ENCODE measurements at places on chromosomes 11 and 22. TPM values are rescaled to one million over a fixed set of nuclear protein-coding genes. Genes with fewer than 3 reads are reported as not detected.
A peak's percentile ranks its signal among the peaks of the same experiment; 100 is the strongest.

EFCAB6 gene
- 0.15 TPM for total RNA-seq

DNA sequence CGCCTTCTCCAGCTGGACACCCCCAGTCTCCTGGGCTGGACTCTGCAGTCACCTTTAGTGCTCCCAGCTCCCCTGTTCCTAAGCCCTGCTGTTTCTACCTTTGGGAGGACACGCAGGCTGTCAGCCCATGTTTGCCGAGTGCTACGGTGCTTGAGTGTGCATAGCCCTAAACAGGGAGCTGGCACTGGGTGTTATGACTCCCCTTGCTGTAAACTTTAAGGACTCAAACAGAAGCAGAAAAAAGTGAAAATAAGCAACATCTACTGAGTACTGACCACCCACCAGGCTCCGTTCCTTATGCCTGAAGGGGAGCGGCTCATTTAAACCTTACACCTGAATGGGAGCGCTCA lies 7.3 kb upstream of the APOBEC3B start:
- no peak overlapping the region for H3K27ac ChIP-seq
- no peak overlapping the region for H3K4me3 ChIP-seq
- peaks cover 4% of the 10 kb centered on the region for H3K4me1 ChIP-seq
- DNase-seq = no peak
- no peaks in the 10 kb centered on the region for H3K36me3 ChIP-seq

CLTCL1 gene
- total RNA-seq = 1.0 TPM

- H3K4me1 ChIP-seq = no peaks in the 10 kb centered on the region
- DNase-seq = no peak
- no peak overlapping the region for H3K27ac ChIP-seq
- H3K27me3 ChIP-seq = no peaks in the 10 kb centered on the region
Measured at GRCh38 chr11:92545906-92546471, 321.4 kb downstream of the FAT3 start.

GRCh38 chr11:58043379-58043778 lies 12.6 kb downstream of the OR6Q1 start:
- H3K4me3 ChIP-seq = no peak overlapping the region
- H3K27ac ChIP-seq = no peak overlapping the region
- no peaks in the 10 kb centered on the region for H3K4me1 ChIP-seq
- peaks cover 12% of the 10 kb centered on the region for H3K27me3 ChIP-seq
- no peak for DNase-seq
- H3K36me3 ChIP-seq = no peaks in the 10 kb centered on the region

FGF4 gene
- total RNA-seq = not detected

OR52E8 gene
- total RNA-seq = not detected

DNA sequence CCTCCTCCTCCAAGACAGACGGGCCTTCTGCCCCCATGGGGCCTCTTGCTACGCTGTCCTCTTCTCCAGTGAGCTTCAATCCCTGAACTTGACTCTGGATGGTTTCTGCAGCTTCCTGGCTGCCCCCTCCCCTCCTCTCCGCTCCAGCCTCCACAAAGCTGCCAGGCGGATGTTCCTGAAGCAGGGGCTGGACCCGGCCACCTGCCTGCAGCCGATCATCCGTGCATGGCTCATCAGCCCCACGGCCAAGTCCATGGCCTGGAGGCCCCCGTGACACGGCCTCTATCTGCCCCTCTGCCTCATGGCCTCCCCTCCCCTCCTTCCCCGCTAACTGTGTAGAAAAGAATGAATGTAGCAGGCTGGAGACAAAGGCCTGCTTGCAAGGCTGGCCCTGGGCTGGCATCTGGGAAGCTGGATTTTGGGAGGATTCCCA lies 6.8 kb upstream of the SUN2 start:
- no peak overlapping the region for H3K27ac ChIP-seq
- H3K4me1 ChIP-seq = peaks cover 12% of the 10 kb centered on the region
- no peak overlapping the region for H3K4me3 ChIP-seq
- H3K36me3 ChIP-seq = no peaks in the 10 kb centered on the region

GRCh38 chr11:9759519-9760192 lies 95.8 kb downstream of the SWAP70 start:
- peak overlapping the region; percentile 86 for H3K4me3 ChIP-seq
- DNase-seq = peak; percentile 98
- peaks cover 8% of the 10 kb centered on the region for H3K36me3 ChIP-seq
- H3K27me3 ChIP-seq = no peaks in the 10 kb centered on the region

MMP7 gene
- not detected for total RNA-seq

GRCh38 chr11:12269446-12270214 lies 107.7 kb upstream of the PARVA start:
- no peaks in the 10 kb centered on the region for H3K27me3 ChIP-seq
- H3K4me1 ChIP-seq = no peaks in the 10 kb centered on the region
- DNase-seq = no peak
- H3K36me3 ChIP-seq = no peaks in the 10 kb centered on the region
- H3K27ac ChIP-seq = no peak overlapping the region
- H3K4me3 ChIP-seq = no peak overlapping the region

OR2AG2 gene
- 0.05 TPM for total RNA-seq

DNA sequence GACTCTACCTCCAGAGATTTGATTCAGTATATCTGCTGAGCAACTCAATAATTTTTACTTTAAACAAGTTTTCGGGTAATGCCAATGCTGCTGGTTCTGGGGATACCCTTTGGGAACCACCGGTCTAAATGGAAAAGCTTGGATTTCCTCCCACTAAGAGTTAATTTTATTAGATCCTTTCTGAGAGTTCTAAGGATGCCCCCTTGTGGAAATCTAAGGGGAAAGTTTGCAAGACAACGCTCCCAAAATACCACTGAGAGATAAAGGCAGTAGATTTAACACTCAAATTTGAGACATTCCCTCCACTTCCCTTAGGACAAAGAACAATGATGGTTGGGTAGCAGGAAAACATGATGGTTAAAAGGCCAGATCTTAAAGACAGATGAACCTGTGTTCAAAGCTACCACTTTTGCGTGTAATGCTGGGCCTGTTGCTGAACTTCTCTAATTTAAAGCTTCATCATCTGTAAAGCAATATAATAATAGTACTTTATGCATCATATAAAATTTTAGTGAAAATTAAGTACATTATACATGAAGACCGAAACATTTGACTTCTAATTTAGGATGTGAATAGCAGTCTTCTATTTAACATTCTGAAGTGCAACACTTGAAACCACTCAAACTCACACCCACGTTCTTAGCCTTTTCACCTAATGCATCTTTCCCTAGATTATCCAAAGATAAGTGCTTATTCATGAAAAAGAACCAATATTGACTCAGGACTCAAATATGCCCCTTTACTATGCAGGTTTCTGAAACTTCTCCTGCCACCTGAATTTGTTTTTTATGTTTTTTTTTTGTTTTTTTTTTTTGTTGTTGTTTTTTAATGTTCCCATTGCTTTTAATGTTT lies 110.1 kb upstream of the LUZP2 start:
- no peaks in the 10 kb centered on the region for H3K36me3 ChIP-seq
- H3K27ac ChIP-seq = no peak overlapping the region
- no peak overlapping the region for H3K4me3 ChIP-seq
- no peaks in the 10 kb centered on the region for H3K4me1 ChIP-seq
- H3K27me3 ChIP-seq = no peaks in the 10 kb centered on the region
- no peak for DNase-seq

LUZP2 gene
- total RNA-seq = not detected

DNA sequence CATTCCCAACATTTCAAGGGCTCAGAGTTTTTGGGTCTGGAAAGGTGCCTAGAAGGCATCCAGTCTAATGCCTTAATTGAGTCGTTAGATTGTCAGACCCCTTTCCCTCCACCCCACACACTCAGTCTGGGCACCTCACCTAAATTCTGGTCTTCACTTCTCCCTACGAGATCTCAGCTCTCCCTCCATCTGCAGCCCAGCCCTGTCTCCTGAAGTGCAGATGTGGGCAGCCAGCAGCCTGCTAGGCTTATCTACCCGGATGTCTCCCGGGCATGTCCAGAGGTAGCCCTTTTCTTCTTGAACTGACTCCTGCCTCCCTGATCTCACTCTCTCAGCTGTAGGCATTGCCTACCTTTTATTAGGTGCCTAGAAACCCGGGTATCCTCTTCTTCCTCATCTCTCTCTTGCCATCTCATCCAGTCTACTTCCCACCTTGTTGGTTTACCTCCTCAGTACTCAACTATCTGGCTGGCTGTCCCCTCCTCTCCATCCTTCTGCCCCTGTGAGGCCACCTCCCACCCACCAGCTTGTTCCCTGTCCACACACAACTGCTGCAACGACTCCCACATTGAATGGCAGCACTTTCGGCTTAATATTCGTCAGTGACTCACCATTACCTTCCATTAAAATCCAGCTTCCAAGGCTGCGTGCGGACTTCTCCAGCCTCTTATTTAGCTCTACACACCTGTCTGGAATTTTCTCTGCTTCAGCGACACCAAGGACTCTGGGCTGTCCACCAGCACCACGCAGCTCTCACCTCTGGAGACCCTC lies 6.2 kb downstream of the SEPTIN3 start:
- peaks cover 12% of the 10 kb centered on the region for H3K4me1 ChIP-seq
- no peaks in the 10 kb centered on the region for H3K36me3 ChIP-seq
- no peak for DNase-seq
- H3K4me3 ChIP-seq = peak overlapping the region; percentile 68

DEUP1 gene
- not detected for total RNA-seq

GRCh38 chr11:34604145-34604544 lies 16.7 kb upstream of the EHF start:
- no peaks in the 10 kb centered on the region for H3K36me3 ChIP-seq
- no peak overlapping the region for H3K4me3 ChIP-seq
- no peaks in the 10 kb centered on the region for H3K27me3 ChIP-seq
- no peak overlapping the region for H3K27ac ChIP-seq
- H3K4me1 ChIP-seq = peaks cover 7% of the 10 kb centered on the region

DNA sequence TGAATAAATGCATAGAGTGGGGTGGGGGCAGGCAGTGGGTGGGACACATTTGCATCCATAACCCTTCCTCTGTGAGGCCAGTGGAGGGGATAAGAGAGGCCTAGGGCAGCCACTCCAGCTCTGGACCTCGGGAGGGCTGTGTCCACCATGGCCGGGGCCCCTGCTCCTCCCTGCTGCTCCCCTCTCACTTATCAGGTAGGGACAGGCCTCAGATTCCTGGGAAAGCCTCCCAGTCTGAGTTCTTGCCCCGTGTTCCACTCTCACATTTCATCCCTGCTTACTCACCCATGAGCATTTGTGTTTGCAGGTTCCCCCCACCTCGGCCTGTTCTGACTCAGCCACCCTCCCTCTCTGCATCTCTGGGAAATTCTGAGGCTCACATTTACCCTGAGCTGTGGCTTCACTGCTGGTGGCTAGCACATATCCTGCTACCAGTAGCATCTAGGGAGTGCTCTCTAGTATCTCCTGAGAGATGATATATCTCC lies 128.7 kb upstream of the TOP3B start:
- H3K36me3 ChIP-seq = no peaks in the 10 kb centered on the region
- H3K27me3 ChIP-seq = no peaks in the 10 kb centered on the region
- H3K4me3 ChIP-seq = no peak overlapping the region

MRPL16 gene
- total RNA-seq = 63.2 TPM

RASGRP2 gene
- total RNA-seq = 5.2 TPM

DNA sequence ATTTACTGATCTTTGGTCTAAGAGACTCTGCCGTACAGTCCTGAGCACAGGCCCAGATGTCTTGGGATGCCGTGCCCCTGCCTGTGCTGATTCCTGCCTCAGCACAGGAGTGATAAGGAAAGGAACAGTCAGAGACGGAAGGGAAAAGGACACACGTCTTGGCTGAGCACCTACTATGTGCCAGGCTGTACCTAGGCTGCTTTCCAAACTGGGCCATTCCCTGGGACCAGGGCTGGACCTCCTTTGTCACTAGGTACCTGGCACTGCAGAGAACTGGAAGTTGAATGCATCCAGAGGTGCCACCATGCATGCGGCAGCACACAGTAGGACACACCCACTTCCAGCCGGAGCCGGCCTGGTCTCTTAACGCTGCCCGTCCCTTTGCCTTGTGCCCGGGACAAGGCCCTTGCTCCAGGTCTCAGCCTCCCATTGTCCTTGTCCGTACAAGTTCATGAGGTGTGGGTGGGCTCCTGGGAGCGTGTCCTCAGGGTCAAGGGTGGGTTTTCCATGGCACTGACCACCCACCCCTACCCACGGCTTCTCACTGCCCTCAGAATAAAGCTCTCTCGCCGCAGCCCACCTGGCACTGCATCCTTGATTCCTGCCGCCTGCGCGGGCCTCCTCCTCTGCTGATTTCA lies 1.1 kb upstream of the SSTR3 start:
- no peak overlapping the region for H3K27ac ChIP-seq
- DNase-seq = peak; percentile 3
- no peaks in the 10 kb centered on the region for H3K27me3 ChIP-seq
- peaks cover 66% of the 10 kb centered on the region for H3K4me1 ChIP-seq
- H3K36me3 ChIP-seq = peaks cover 32% of the 10 kb centered on the region

DNA sequence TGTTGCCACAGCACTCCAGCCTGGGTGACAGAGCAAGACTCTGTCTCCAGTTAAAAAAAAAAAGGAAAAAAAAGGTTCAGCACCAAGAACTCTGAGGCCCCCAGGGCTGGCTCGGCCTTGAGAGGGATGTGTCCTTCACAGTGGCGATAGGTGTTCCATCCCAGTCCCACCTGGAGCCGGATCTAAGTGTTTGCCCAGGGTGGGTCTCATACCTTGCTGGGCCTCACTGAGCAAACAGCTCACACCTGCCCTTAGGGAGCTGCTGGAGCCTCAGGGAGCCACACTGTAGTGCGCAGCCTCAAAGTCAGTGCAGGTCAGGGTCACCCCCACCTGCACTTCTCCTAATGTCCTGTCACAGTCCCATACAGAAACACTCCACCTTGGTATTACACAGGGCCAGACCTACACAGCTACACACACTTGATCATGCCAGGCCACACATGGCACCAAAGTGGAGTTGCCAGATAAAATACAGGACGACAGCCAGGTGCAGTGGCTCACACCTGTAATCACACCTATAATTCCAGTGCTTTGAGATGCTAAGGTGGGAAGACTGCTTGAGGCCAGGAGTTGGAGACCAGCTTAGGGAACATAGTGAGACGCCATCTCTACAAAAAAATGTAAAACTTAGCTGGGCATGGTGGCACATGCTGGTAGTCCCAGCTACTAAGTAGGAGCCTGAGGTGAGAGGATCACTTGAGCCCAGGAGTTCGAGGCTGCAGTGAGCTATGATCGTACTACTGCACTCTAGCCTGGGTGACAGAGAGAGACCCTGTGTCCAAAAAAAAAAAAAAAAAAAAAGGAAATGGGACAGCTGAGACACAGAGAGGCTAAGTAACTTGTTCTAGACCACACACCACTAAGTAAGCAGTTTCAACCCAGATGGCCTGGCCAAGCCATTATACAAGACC lies 7.3 kb downstream of the STARD10 start:
- no peak for DNase-seq
- H3K4me3 ChIP-seq = no peak overlapping the region
- no peaks in the 10 kb centered on the region for H3K36me3 ChIP-seq
- H3K27me3 ChIP-seq = no peaks in the 10 kb centered on the region
- no peak overlapping the region for H3K27ac ChIP-seq

All from activated naive CD4-positive, alpha-beta T cell treated with anti-CD3 and anti-CD28 coated beads for 36 hours (primary cell).